ENCODE measurements at places on chromosomes 5 and 9.

- DNase-seq, result no peak
Observed at GRCh38 chr5:163094492-163095180, 342.8 kb upstream of the CCNG1 start.

DNA sequence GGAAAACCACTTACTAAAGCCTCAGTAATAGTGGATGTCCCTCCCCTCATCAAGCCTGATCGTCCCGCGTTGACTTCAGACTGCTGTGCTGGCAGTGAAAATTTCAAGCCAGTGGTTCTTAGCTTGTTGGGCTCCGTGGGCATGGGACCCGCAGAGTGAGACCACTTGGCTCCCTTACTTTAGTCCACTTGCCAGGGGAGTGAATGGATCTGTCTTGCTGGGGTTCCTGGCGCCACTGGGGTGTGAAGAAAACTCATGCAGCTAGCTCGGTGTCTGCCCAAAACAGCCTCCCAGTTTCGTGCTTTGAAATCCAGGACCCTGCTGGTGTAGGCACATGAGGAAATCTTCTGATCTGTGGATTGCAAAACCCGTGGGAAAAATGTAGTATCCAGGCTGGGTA is 480.0 kb upstream of the IZUMO3 start:
- DNase-seq, result no peak

DNA sequence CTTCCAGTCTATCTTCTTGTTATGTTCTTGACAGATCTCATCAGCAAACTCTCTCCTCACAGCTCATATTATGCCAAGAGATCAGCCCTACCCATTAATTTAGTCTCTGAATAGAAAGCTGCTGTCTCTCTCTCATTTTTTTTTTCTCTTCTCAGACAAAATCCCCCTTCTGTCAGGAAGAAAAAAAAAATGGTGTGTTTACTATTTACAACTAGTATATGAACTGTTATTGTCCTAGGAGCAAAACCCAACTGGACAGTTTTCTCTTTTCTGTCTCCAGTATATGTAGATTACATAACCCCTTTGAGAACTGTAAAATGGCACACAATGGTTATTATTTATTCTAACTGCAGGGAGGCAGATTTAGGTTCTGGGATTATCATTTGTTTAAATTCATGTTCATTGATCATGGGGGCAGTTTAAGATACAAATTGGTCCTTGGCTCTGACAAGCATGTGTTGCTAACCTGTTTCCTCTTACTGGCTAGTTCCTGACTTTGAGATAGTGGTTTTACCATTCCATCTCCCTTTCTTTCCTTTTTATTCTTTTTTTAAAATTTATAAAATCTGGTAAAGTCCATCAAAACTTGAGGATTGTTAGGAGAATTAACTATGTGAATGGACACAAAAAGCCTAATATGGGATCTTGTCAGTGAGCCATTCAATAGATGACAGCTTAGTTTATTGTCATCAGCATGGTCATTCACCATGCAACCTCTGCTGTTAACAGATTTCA is 210.0 kb upstream of the PAPPA start:
- DNase-seq, result no peak

GRCh38 chr5:69237877-69238276 is 3.2 kb downstream of the CDK7 start:
- no peak for DNase-seq

Data from GM03348 (cell line).